ENCODE measurements at places on chromosomes 12 and 14.

GRCh38 chr12:5455045-5455444 is 23.1 kb downstream of the NTF3 start:
- no peak for DNase-seq

DNA sequence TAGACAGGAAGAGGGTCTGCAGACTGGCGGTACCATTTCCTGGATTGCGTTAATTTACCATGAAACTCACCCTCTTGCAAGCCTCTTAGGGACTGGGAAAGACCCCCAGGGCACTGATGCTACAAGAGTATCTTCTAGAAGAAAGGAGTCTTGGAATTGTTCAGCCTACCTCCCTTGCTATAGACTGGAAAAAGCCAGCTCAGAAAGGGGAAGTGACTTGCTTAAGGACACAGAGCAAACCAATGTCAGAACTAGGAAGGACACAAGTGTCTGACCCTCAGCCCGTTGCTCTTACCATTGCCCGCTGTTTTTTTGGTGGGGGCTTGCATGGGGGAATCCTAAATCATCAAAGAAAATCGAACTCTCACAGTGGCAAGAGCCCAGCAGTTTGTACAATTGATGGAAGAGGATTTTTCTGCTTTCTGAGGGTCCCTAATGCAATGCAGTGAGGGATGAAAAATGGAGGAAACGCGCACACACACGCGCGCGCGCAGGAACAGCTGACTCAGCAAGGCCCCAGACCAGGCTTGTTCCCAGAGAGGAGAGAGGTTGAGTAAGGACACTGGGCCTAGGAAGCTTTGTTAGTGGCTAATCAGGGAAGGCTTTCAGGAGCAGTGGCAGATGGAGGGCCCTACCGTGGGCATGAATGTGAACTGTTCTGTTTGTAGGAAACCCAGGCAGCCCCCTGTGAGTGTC is 50.9 kb downstream of the RIN3 start:
- no peak for DNase-seq

GRCh38 chr12:128790653-128791373 is 32.9 kb downstream of the SLC15A4 start:
- DNase-seq = no peak

GRCh38 chr12:111339321-111339938 is 29.5 kb downstream of the PHETA1 start:
- no peak for DNase-seq

- no peak for DNase-seq
Observed at GRCh38 chr14:90742729-90743128, 73.5 kb downstream of the TTC7B start.

GRCh38 chr12:104718304-104718929 is 239.7 kb downstream of the SLC41A2 start:
- DNase-seq = peak; percentile 64

DNA sequence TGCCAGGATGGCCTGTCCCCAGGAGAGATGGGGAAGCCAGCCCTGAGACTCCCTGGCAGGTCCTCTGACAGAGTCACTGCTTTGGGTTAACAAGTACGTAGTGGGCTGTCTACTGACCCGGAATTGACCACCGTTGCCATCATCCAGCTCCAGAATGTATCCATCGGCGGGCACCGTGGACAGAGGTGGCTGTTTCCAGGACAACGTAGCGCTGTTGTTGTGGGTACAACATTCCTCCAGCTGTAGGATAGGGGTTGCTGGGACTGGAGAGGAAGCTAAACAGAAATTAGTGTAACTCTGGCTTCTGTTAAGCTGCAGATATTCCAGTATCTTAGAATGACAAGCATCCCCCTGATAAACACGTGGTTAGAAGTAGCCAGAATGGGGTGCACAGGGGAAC is 56.3 kb upstream of the PYGL start:
- DNase-seq = no peak

GRCh38 chr14:73235531-73236155 is 1.7 kb upstream of the PAPLN start:
- DNase-seq = peak; percentile 43

- no peak for DNase-seq
Observed at GRCh38 chr14:78851189-78851588, 681.0 kb downstream of the NRXN3 start.

- DNase-seq = peak; percentile 90
Observed at GRCh38 chr12:77625441-77625840, 205.3 kb upstream of the NAV3 start.

GRCh38 chr12:19288603-19289244 is 150.6 kb upstream of the AEBP2 start:
- peak; percentile 58 for DNase-seq

GRCh38 chr14:105419195-105420091 is at the start of gene MTA1:
Gene MTA1 (plus strand): TSS chr14:105419827. CDS start chr14:105420036, 209 bp downstream.
- peak; percentile 15 for DNase-seq

Data from fibroblast of lung (primary cell).